Neuronal stem cell (in vitro differentiated cells): ENCODE measurements at places on chromosomes 12 and 14.
A peak's percentile ranks its signal among the peaks of the same experiment; 100 is the strongest.

GRCh38 chr12:123043536-123044001, 63.1 kb downstream of the ARL6IP4 start:
- DNase-seq: peak; percentile 41
- H3K27me3 ChIP-seq: no peaks in the 10 kb centered on the region
- no peak overlapping the region for H3K4me3 ChIP-seq
- H3K4me1 ChIP-seq: peaks cover 2% of the 10 kb centered on the region
- no peak overlapping the region for H3K27ac ChIP-seq

DNA sequence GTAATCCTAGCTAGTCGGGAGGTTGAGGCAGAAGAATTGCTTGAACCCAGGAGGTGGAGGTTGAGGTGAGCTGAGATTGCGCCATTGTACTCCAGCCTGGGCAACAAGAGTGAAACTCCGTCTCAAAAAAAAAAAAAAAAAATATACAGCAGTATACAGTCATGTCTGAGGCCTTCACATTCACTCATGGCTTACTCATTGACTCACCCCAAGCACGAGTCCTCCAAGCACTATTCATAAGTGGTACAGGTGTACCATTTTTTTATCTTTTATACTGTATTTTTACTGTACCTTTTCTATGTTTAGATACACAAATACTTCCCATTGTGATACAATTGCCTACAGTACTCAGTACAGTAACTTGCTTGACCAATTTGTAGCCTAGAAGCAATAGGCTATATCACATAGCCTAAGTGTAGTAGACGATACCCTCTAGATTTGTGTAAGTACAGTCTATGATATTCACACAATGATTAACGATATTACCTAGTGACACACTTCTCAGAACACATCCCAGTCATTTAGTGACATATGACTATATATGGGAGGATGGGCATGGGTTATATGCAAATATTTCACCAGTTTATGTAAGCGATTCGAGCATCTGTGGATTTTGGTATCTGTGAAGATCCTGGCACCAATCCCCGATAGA, 12.2 kb downstream of the LLPH start:
- H3K27me3 ChIP-seq: no peaks in the 10 kb centered on the region
- H3K36me3 ChIP-seq: peaks cover 26% of the 10 kb centered on the region
- no peak for DNase-seq
- no peak overlapping the region for H3K4me3 ChIP-seq

- DNase-seq: no peak
- H3K4me1 ChIP-seq: no peaks in the 10 kb centered on the region
- H3K27me3 ChIP-seq: no peaks in the 10 kb centered on the region
- no peak overlapping the region for H3K4me3 ChIP-seq
- H3K27ac ChIP-seq: no peak overlapping the region
These were observed 87.4 kb downstream of the TTC8 start for GRCh38 chr14:88911809-88912208.

GRCh38 chr12:107545737-107546353, 139.8 kb upstream of the PWP1 start:
- H3K27ac ChIP-seq: no peak overlapping the region
- no peaks in the 10 kb centered on the region for H3K4me1 ChIP-seq
- H3K36me3 ChIP-seq: no peaks in the 10 kb centered on the region

GRCh38 chr14:54025661-54026060, 69.0 kb upstream of the BMP4 start:
- H3K27ac ChIP-seq: no peak overlapping the region
- H3K4me3 ChIP-seq: no peak overlapping the region
- DNase-seq: no peak
- H3K36me3 ChIP-seq: no peaks in the 10 kb centered on the region

- H3K4me1 ChIP-seq: peaks cover 20% of the 10 kb centered on the region
- peak overlapping the region; percentile 53 for H3K4me3 ChIP-seq
- DNase-seq: no peak
- H3K27me3 ChIP-seq: no peaks in the 10 kb centered on the region
- H3K36me3 ChIP-seq: peaks cover 22% of the 10 kb centered on the region
- H3K27ac ChIP-seq: no peak overlapping the region
These were observed 15.5 kb upstream of the MLXIP start for GRCh38 chr12:122062832-122063693.

DNA sequence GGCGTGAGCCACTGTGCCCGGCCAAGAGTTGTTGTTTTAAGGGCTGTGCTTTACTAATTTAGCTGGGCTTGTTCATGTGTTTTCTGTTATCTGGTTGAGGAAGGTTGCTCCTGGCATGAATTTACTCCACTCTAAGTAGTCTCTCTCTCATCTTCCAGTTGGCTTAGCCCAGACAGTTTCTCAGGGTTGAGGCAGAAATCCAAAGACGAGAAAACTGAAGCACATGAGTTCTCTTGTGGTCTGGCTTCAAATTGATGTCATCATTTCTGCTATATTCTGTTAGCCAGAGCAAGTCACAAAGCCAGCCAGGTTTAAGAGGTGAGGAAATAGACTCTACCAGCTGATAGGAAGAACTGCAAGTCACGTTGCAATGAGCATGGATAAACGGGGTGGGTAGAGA, 57.9 kb downstream of the E2F7 start:
- no peak overlapping the region for H3K27ac ChIP-seq
- no peaks in the 10 kb centered on the region for H3K27me3 ChIP-seq
- no peaks in the 10 kb centered on the region for H3K4me1 ChIP-seq
- H3K36me3 ChIP-seq: no peaks in the 10 kb centered on the region
- H3K4me3 ChIP-seq: no peak overlapping the region
- DNase-seq: no peak

- H3K27ac ChIP-seq: no peak overlapping the region
- H3K36me3 ChIP-seq: peaks cover 2% of the 10 kb centered on the region
- H3K4me1 ChIP-seq: peaks cover 13% of the 10 kb centered on the region
- H3K27me3 ChIP-seq: peaks cover 2% of the 10 kb centered on the region
These were observed 9.9 kb upstream of the SRSF9 start for GRCh38 chr12:120479458-120479857.

GRCh38 chr14:78667141-78667540, 497.0 kb downstream of the NRXN3 start:
- no peak overlapping the region for H3K4me3 ChIP-seq
- H3K27ac ChIP-seq: no peak overlapping the region
- H3K4me1 ChIP-seq: no peaks in the 10 kb centered on the region
- no peaks in the 10 kb centered on the region for H3K36me3 ChIP-seq
- H3K27me3 ChIP-seq: no peaks in the 10 kb centered on the region

DNA sequence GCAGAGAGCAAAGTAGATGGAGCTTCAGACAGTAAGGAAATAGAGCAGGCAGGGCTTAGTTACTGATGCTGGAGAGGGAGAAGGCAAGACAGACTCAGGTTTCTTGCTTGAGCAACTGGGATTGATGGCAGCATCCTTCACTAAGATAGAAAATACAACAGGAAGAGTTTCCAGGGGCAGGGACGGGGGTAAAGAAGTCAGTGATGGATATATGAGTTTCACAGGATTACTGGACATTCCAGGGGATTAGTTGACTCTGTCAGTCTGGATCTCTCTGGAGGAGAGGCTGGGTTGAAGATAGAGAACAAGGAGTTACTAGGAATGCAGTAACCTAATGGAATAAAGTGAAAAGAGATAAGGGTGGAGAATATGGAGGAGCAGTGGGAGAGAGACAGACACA, 74.5 kb upstream of the ATF1 start:
- no peaks in the 10 kb centered on the region for H3K4me1 ChIP-seq
- H3K4me3 ChIP-seq: no peak overlapping the region
- DNase-seq: no peak

GRCh38 chr12:29569132-29569757, 71.8 kb upstream of the OVCH1 start:
- H3K27ac ChIP-seq: no peak overlapping the region
- no peaks in the 10 kb centered on the region for H3K4me1 ChIP-seq
- peaks cover 3% of the 10 kb centered on the region for H3K36me3 ChIP-seq
- no peak for DNase-seq

GRCh38 chr14:81837304-81837703, 303.7 kb upstream of the SEL1L start:
- H3K4me1 ChIP-seq: no peaks in the 10 kb centered on the region
- no peaks in the 10 kb centered on the region for H3K36me3 ChIP-seq
- no peaks in the 10 kb centered on the region for H3K27me3 ChIP-seq
- H3K4me3 ChIP-seq: no peak overlapping the region
- no peak for DNase-seq

DNA sequence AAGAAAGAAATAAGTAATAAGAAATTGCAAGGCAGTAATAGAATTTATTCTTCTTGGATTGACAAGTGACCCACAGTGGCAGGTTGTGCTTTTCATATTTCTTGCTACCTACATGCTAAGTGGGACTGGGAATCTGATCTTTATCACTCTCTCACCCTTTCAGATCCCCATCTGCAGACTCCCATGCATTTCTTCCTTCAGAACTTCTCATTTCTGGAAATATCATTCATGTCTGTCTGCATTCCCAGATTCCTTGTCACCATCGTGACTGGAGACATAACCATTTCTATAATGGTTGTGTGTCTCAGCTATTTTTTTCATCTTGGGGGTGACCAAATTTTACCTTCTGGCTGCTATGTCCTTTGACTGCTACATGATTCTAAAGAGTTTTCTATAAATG, 4.0 kb upstream of the OR6C65 start:
- no peak for DNase-seq
- no peaks in the 10 kb centered on the region for H3K27me3 ChIP-seq
- H3K4me3 ChIP-seq: no peak overlapping the region
- no peaks in the 10 kb centered on the region for H3K36me3 ChIP-seq
- H3K27ac ChIP-seq: no peak overlapping the region
- no peaks in the 10 kb centered on the region for H3K4me1 ChIP-seq

GRCh38 chr12:76340680-76341435, 7.4 kb downstream of the BBS10 start:
- H3K4me1 ChIP-seq: no peaks in the 10 kb centered on the region
- no peak for DNase-seq
- peaks cover 2% of the 10 kb centered on the region for H3K36me3 ChIP-seq
- no peak overlapping the region for H3K27ac ChIP-seq
- H3K27me3 ChIP-seq: no peaks in the 10 kb centered on the region
- no peak overlapping the region for H3K4me3 ChIP-seq

- no peaks in the 10 kb centered on the region for H3K4me1 ChIP-seq
- H3K4me3 ChIP-seq: no peak overlapping the region
- H3K27ac ChIP-seq: no peak overlapping the region
- no peaks in the 10 kb centered on the region for H3K36me3 ChIP-seq
- no peaks in the 10 kb centered on the region for H3K27me3 ChIP-seq
These were observed 309.1 kb upstream of the NAV3 start for GRCh38 chr12:77521508-77522115.

DNA sequence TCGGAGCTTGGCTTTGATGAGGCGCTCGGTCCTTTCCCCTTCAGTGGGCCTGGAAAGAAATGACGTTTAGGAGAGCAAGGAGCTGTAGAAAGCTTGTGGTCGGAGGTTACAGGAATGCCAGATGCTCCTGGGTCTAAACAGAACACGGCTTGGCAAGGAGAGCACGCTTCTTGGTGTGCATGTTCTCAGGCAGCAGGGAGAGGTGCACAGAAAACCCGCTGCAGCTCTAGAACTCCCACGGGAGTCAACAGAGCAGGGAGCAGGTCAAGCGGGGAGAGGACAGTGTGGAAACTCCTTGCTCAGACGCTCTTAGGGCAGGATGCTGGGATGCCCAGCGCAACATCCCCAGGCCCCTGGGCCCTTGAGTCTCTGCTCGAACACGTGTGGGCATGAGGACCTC, 51.0 kb downstream of the SSH1 start:
- DNase-seq: no peak
- peaks cover 18% of the 10 kb centered on the region for H3K4me1 ChIP-seq
- H3K4me3 ChIP-seq: no peak overlapping the region
- H3K36me3 ChIP-seq: peaks cover 32% of the 10 kb centered on the region
- H3K27ac ChIP-seq: no peak overlapping the region

- H3K4me1 ChIP-seq: no peaks in the 10 kb centered on the region
- H3K4me3 ChIP-seq: no peak overlapping the region
- H3K36me3 ChIP-seq: peaks cover 6% of the 10 kb centered on the region
- H3K27ac ChIP-seq: no peak overlapping the region
- H3K27me3 ChIP-seq: no peaks in the 10 kb centered on the region
These were observed 251.5 kb downstream of the FOXN3 start for GRCh38 chr14:89165189-89166181.

DNA sequence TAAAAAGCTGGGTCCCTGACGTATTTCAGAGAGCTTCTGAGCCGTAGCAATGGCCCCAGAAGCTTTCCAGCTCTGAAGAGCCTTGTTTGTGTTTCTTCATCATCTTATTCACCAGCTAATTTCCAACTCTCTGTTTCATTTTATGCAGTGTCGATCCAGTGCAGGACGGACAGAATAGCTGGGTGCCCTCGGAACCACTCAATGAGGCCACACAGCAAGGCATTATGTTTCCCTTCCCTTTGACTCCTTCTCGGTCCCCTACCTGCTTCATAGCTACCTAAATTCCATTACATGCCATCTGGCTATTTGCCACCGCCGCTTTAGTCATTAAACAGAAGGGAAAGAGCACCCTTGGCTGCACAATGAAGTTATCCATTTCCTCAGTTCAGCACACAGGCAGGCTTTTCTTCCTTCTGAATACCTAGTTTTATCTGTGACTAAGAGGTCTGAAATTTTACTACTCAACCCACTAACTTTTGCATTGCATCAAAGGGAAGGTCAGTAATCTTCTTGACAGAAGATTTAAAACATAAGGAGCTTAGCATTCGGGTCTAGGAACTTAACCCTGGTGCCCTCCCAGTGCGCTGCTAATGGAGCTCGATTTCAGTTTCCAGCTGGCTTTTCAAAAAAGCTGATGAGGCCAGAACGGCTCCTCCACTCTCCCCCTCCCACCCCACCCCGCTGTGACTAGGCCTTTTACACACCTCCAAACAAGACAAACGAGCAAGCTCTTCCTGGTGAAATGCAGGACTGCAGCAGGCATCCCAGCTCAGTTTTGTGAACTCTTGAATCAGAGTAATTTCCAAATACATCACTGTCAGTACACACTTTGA, 176.8 kb downstream of the GXYLT1 start:
- no peaks in the 10 kb centered on the region for H3K36me3 ChIP-seq
- H3K4me1 ChIP-seq: peaks cover 10% of the 10 kb centered on the region
- peak; percentile 87 for DNase-seq
- no peaks in the 10 kb centered on the region for H3K27me3 ChIP-seq
- no peak overlapping the region for H3K4me3 ChIP-seq

GRCh38 chr14:94049625-94050023, 23.5 kb downstream of the OTUB2 start:
- no peak overlapping the region for H3K4me3 ChIP-seq
- peaks cover 98% of the 10 kb centered on the region for H3K36me3 ChIP-seq
- H3K27me3 ChIP-seq: no peaks in the 10 kb centered on the region
- H3K27ac ChIP-seq: no peak overlapping the region

DNA sequence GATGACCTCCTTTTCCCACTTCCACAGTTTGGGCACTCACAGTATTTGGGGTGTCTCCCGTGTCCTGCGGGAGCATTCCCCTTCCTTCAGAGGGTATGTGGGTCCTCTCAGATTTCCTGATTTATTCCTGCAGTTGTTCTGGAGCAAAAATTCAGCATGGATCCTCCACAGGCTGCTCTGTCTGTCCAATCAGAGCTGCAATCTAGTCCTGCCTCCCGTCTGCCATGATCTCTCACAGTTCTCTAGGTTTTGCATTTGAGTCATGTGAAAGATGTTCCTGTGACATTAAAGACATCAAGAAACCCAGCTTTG, 435.9 kb downstream of the TMTC2 start:
- no peak for DNase-seq
- H3K4me1 ChIP-seq: peaks cover 7% of the 10 kb centered on the region
- no peak overlapping the region for H3K27ac ChIP-seq
- no peak overlapping the region for H3K4me3 ChIP-seq
- H3K27me3 ChIP-seq: no peaks in the 10 kb centered on the region
